ENCODE measurements at places on chromosomes 3 and 15.

DNA sequence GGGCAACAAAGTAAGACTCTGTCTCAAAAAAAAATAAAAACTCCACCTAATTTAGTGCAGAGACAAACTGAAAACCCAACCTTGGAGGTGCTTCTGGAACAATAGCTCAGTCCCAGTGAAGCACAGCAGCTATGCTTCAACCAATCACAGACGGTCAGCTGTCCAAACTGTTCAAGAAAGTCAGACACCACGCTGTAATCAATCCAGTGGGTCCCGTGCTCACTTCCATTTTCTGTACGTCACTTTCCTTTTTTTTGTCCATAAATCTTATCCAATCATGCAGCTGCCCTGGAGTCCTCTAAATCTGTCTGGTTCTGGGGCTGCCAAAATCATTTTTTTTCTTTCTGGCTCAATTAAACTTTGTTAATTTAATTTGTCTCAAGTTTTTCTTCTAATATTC lies 93.6 kb upstream of the FAM174B start:
- DNase-seq = no peak

DNA sequence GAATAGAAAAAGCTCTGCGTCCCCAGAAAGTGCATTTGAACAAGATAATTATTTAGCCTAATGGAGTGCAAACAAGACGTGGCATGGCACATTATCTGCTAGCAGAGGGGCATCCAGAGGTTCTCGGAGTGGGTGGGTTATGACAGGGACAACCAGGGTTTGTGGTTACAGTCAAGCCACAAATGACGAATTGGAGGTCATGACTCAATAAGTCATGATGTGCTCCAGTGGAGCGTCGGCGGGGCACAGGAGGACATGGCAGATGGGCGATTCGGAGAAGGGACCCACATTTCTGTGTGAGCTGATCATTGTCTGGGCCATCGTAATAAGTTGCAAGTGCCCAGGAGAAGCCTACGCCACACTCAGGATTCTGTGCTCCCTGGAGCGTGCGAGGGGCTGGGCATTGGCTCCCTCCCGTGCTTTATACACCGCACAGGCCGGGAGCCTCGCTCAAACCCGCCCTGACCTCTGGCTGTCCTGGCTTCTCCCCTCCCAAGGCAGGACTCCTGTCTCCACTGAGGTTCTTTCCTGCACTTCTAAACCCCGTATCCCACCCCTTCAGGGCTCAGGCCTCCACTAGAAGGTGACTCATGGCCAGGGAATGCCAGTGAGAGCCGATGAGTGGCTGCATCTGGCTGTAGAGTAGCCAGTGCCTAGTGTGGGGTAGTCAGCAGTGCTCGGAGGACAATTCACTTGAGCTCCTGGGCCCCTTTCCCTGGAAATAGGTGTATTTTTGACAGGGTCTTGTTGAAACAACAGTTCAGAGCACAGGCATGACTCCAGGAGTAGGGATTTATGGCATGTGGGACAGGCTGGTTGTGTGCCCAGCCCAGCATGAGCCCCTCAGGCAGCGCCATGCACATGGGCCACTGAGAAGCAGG lies 67.4 kb downstream of the GRIP2 start:
- peak; percentile 93 for DNase-seq

- DNase-seq = no peak
Measured at GRCh38 chr15:42727750-42728381, 9.1 kb downstream of the CDAN1 start.

GRCh38 chr15:27714675-27715074 lies 384.4 kb downstream of the OCA2 start:
- DNase-seq = no peak

DNA sequence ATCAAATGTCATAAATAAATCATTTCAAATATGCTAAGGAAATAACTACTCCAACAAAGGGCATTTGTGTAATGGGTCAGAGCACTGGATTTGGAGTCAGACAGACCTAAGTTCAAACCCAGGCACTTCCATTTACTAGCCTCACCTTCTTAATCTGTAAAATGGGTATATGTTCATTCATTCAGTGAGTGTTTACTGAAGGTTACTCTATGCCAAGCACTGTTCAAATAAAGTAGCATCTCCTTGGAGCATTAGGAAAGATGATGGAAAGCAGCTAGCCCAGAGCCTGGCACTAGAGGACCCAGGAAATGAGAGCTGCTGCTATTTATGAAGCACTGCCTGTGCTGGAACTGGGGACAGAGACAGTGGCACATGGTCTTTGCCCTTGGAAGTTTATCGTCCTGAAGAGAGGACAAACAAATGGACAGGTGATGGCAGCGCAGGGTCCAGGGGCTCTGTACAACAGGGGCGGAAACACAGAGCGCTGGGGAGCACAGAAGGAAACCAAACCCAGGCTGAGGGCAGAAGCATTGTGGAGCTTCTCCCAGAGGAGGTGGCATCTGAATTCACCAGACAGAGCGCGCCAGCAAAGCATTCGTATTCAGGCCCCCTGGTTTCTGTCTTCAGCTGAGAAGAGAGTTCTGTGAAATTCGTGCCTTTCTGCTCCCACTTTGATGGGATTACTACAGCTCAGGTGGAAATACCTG lies 19.0 kb downstream of the TM4SF4 start:
- DNase-seq = no peak

- DNase-seq = peak; percentile 68
Measured at GRCh38 chr3:48446425-48447193, at the start of gene ATRIP. ATRIP (plus strand) TSS chr3:48446737; CDS start chr3:48446846, 109 bp downstream.

- no peak for DNase-seq
Measured at GRCh38 chr3:43194490-43195114, 88.7 kb upstream of the POMGNT2 start.

GRCh38 chr15:74795966-74796625 lies 14.2 kb downstream of the CSK start:
- DNase-seq = no peak

DNA sequence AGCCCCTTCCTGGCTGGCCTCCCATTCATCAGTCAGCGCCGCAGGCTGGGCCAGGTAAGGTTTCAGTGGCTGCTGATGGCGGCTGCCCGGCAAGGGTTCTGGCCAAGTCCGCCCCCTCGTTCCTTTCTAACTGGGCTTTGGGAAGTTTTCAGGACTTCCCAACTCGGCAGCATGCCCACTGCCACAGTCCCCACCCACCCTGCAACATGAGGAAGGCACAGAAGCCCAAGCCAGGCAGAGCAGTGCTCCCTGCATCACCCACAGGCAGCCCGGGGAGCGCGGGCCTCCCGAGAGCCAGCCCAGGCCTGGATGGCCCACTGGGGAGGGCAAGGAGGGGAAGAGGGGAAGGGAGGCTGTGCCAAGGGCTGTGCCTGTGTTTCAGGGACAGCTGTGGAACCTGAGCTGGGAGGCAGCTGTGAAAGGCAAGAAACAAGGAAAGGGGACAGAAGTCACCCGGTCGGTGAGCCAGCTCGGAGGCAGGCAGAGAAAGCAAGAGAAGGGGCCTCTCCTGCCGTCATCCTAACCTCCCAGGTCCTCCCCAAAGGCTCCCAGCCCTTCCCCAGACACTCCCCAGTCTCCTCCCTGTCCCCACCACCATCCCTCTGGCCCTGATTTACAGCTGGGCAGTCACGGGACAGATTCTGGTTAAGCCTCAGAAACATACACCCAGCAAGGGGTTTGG lies 73.9 kb downstream of the CPN2 start:
- DNase-seq = peak; percentile 83

DNA sequence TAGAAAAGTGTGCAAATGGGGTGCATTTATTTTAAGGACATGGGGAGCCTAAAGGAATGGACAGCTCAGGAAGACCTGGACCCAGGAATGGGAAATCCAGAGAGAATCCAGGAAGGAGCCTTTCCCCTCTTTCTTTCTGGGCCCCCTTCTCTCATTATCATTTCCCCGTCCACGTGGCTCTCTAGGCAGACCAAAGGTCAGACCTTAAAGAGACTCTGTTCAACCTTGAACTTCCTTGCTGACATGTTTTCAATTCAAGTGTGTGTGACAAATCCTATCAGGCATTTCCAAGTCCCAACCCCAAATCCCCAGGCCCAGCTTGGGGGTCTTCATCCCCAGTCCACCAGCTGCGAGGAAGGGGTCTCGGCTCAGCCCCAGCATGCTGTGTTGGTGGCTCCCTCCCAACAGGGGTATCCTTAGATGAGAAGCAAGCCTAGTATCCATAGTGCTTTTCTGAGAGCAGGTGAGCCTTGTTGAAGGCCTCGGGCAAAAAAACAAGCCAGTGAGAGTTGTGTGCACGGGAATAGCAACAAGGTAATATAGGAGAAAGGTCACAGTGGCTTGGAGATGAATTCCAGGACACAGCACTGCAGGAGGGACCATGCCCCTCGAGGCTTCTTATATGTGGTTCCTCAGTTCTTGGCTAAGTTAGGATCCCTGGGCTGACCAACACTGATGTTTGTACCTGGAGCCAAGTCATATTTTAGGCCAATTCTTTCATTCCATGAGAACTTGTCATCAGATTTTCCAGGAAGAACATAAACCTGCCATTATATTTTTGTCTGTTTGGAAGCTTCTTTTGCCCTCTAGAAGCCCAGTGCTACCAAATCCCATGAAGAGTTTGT lies 130.0 kb downstream of the ASB7 start:
- DNase-seq = peak; percentile 63

- no peak for DNase-seq
Measured at GRCh38 chr3:156461889-156462288, 93.0 kb downstream of the SSR3 start.

GRCh38 chr3:155491696-155492095 lies 198.2 kb upstream of the STRIT1 start:
- DNase-seq = no peak

DNA sequence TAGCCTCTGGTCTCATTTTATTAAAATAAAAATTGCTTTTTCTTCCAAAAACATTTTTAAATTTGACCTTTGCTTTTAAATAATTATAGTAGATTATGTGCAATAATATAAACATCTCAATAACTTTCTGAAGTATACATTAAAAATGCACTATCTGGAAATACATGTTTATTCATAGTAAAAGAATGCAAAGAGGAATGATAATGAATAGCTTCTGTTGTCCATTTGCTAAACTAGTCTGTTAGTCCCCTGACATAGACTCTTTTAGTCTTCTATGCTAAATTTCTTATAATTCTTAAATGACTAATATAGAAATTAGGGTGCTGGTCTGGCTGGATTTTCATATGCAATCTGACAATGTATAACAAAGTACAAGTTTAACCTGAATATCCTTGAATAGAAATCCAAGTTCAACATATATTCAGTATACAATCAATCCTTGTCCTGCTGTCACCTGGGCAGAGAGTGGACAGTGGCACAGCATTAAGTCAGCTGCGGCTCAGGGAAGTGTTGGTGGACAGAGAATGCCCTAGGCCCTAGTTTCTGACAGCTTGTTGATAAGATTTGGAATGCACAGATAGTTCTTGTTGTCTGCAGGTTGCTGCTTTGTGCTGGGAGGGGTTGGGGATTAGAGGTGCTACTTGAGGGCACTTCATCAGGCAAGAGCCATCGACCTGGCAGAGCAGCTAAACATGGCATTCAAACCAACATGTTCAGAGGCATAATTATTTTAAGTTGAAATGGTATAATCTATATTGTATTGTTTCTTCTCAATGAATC lies 161.7 kb downstream of the MBNL1 start:
- no peak for DNase-seq

- peak; percentile 36 for DNase-seq
Measured at GRCh38 chr3:141738891-141739363, 829 bp downstream of the RNF7 start.

DNA sequence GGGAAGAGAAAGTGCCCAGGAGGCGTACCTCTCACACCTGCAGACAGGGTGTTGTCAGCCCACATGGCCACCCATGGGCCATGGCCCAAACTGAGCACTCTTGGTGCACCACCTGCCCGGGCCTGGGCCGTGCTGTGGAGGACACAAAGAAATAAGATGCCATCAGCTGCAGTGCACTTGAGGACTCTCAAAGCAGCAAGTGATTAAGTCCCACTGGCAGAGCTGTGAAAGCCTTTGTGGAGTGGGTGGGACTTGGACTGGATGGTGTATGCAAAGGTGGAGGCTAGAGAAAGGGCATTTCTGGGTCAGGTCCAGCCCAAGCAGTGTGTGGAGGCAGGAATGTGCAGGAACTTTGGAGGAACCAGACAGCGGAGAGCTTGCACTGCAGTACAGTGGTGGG lies 122.3 kb downstream of the MEGF11 start:
- DNase-seq = no peak

GRCh38 chr15:60593170-60593478 lies 114.2 kb upstream of the ICE2 start:
- no peak for DNase-seq

GRCh38 chr3:127632035-127632820 lies 3.2 kb downstream of the PODXL2 start:
- no peak for DNase-seq

DNA sequence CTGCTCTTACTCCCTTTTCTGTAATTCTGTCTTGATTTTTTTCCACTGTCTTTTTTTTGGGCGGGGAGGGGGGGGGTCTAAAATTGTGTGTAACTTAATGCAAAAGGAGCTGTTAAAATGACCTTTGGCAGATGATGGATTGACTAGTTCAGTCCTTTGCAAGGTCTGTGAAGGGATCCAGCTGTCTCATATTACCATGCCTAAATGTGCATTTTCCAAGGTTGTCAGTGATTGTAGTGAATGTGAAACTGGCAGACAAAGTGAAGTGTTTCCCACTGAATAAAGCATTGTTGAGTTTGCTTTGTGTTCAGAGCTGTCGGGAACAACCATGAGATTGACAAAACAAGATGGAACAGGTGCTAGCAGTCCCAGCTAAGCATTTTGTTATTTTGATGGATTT lies 110.1 kb upstream of the SKOR1 start:
- no peak for DNase-seq
